ENCODE measurements at places on chromosomes 7 and 10.

DNA sequence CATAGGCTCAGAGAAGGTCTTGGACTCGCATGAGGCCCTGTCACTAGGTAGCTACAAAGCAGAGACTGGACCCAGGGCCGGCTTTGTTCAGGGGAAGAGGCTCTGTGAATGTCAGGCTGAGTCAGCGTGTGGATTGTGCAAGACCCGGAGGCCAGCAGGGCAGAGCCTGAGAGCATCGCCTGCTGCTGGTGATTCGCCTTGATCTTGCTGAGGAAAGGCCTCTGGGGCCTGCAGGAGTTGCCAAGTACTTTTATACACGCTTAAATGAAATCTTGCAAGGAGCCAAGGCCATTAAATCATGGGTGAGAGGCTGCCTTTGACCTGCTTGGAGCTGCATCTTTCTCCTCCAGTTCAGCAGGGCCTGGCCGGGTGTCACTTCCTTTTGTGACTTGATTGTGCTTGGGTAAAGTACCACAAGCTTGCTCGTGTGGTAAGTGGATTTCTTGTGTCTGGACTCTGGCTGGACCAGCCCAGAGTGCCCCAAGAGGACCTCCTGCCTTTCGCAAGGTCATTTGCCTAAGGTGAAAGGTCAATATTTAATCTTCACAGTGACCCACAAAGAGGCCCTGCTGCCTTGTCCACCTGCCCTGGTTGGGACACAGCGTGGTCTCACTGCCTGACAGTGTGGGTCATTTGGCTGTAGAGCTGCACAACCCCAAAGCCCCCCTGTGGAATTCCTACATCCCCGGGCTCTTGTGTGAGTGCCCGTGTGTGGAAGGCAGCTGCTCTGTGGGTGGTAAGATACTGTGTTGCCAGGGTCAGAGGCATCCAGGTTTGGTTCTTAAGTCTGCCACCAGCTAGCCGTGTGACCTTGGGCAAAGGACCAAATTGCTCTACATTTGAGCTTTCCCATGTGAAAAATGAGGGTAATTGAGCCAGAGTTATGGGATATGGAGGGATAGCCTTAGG lies 38.6 kb upstream of the SH2D4B start:
- DNase-seq: peak; percentile 94

GRCh38 chr10:100489396-100489795 lies 26.6 kb downstream of the WNT8B start:
- DNase-seq: no peak

DNA sequence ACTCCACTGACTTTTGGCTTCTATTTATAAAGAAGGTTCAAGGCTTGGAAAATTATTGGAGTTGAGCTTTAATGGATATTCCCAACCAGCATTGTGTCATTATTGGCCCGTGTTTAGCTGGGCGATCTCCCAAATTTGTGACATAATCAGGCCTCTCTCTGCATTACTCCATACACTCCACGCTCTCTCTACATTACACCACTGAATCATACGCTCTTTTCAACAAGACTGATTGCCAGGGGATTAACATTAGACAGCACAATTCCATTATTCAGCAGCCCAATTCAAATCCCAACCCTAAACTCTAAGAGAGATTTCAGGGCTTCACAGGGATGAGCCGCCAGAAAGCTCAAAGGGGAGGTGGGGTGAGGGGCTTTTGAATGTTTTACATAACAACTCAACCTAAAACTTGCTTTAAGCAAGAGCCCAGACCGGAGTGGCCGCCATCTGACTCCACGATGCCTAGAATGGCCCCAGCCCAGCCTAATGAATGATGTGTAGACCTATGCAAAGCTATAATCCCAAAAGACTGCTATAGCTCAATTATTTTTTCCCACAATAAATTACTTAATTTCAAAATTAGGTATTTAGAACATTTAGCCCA lies 61.8 kb downstream of the FGFR2 start:
- DNase-seq: no peak

GRCh38 chr10:25049966-25050365 lies 33.6 kb downstream of the THNSL1 start:
- DNase-seq: no peak

DNA sequence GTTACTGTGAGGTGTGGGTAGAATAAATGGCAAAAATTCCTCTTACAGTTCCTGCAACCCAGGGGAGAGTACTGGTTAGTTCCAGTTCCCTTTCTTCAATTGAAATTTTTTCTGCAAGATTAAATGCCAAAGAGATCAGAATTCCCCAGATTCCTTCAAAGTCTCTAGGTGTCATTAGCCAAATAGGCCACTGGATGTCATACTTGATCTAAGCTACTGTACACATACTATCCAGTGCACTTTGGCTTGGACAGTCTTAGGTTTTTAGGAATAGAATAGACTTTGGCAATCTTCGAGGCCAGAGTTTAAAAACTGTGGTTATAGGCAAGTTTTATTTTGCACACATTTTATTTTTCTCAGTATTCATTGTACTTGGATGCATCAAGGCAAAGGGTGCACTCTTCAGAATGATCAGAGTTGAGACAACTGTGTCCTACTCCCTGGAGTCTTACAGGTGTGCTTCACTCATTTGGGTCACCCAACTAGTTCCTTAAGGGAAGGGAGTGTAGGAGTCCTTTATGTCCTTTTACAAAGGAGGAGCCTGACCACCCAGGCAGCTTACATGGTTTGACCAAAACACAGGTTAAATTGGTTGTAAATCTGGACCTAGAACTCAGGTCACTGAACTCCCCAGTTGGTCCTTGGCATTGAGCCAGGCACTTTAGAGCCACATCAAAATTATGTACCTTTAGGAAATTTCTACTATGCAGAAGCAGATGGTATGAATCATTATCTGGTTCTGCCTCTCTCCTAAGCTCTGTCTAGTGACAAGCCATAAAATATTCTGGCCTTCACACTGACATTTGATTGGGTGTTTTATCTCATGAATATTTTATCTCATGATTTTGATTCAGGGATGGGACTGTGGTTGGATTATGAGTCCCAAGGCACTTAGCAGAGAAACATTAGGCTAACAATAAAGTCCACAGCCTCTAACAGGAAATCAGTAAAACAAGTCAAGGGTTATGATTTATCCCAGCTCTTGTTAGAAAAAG lies 49.5 kb downstream of the ASAH2B start:
- peak; percentile 35 for DNase-seq

- DNase-seq: peak; percentile 55
Measured at GRCh38 chr10:22986771-22987542, 59.1 kb downstream of the ARMC3 start.

DNA sequence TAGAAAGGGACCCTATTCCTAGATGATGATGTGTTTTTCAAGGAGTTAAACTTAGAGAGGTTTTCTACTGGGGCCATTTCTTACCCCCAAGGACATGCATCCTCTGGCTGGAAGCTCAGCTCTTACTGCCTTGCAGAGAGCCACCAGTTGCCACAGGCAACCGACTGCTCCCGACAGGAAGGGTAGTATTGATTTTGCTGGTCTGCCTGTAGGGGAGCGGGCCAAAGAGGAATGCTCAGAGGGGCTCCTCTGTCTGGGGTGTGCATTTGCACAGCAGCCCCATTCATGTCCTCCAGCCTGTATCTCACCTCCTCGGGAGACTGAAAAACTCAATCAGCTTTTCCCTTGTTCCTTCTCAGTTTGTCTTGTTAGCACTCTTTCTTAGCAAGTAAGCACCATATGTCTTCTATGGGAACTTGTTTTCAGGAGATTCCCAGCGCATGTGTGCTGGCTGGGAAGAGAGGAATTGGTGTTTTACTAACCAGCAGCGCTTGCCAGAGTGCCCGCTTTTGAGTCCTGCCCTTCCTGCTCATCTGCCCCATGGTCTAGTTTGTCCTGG lies 739.0 kb upstream of the GALNT17 start:
- DNase-seq: no peak

- no peak for DNase-seq
Measured at GRCh38 chr7:151249732-151250072, 1.2 kb upstream of the SMARCD3 start.

DNA sequence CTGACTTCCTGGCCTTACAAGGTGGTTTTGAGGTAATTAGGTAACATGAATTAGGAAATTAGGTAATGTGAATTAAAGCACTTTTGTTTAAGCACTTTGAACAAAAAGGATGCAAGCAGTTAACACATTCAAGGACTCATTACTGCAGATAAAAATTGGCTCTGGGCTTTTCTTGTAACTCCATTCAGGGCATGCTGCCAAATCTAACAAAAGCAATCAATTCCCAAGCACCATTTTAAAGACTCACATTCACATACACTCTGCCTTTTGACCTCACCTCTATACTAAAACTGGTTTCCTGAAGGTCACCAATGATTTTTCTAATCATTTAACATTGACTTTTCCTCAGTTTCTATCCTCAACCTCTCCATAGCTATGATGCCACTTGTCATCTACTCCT lies 251.2 kb upstream of the RHOBTB1 start:
- DNase-seq: no peak

DNA sequence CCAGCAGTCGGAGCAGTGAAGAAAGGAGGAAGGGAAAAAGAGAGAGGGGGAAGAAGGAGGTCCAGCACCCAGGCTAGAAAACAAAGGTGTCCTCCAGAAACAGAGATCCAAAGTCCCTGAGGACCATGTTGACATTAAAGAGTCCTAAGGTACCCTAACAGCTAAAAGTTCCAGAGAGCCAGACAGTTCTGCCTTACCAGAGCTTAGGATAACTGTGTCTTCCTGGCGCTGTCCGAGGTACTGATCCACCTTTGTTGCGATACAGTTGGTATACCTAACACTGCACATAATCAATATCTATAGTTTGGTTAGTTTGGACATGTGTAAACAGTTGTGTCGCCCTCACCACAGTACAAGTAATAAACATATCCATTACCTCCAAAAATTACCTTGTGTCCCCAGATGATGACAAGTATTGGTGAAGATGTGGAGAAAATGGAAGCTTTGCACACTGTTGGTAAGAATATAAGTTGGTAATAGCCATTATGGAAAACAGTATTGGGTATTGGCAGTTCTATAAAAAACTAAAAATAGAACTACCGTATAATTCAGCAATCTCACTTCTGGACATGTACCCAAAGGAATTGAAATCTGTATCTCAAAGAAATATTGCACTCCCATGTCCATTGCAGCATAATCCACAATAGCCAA lies 59.8 kb downstream of the GRID1 start:
- DNase-seq: no peak

- DNase-seq: no peak
Measured at GRCh38 chr7:5689716-5690115, 91.7 kb downstream of the RNF216 start.

DNA sequence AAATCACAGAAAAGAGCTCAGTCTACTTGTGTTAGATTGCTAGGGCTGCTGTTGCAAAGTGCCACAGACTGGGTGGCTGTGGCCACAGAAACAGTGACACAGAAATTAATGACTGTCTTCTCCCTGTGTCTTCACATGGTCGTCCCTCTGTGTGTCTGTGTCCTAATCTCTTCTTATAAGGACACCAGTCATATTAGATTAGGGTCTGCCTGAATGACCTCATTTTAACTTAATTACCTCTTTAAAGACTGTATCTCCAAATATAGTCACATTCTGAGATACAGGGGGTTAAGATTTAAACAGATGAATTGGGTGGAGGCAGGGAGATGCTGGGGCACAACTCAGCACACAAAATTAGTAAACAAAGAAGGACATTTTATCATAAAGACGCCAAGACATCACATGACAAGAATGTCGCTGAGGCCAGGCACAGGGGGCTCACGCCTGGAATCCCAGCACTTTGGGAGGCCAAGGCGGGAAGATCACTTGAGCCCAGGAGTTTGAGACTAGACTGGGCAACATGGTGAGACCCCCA lies 23.3 kb upstream of the PARD3 start:
- no peak for DNase-seq

GRCh38 chr7:36545291-36545690 lies 155.6 kb downstream of the ANLN start:
- DNase-seq: no peak

DNA sequence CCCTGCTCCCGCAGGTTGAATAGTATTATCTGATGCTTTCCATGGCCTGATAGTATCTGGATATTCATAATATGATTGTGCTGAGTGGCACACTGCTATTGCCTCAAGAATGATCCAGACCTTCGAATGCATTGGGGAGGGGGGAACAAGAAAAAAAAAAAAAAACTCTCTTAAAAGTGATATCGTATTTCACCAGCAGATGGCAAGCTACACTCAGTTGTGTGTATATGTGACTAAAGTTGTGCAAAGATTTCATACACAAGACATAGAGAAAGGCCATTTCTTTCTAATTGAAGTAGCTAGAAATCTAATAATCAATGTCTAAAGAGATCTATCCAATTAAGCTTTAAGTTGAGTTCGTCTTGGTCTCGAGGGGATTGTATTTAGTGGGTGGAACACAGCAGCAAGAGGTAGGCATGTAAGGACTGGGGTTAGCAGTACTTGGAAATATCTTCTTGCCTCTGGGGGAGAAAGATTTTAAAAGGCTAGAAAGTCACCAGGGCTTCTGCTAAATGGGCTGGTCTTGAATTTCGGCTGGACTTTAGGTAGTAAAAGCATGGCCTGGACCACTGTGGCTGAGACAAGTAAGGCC lies 15.3 kb downstream of the SFRP4 start:
- DNase-seq: peak; percentile 52

DNA sequence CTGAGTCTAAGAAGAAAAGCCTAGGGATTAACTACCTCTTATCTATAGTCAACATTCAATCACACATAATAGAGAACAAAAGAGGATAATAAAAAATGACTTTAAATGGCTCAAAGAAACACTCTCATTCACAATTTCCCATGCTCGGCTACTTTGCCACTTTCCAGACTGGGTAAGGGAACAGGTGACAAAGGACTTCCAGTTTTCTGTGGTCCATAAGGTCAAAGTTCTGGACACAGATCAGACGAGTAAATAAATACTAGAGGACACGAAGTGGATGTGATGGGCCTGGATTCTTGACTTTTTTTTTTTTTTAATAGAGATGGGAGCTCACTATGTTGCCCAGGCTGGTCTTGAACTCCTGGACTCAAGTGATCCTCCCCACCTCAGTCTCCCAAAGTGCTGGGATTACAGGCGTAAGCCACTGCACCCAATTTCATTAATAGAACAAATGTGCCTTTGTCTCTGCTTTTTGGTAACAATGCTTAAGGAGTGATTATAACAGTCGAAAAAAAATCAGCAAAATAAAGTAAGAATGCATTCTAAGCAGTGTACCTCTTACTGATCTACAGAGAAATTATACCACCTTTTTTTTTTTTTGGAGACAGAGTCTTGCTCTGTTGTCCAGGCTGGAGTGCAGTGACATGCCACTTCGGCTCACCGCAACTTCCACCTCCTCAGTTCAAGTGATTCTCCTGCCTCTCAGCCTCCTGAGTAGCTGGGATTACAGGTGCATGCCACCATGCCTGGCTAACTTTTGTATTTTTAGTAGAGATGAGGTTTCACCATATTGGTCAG lies 70.6 kb downstream of the WAPL start:
- no peak for DNase-seq

GRCh38 chr10:6607182-6607581 lies 27.1 kb upstream of the PRKCQ start:
- DNase-seq: no peak

- DNase-seq: no peak
Measured at GRCh38 chr7:138195151-138195571, 118.9 kb downstream of the AKR1D1 start.

GRCh38 chr7:12695965-12696364 lies 8.5 kb downstream of the ARL4A start:
- no peak for DNase-seq

- DNase-seq: no peak
Measured at GRCh38 chr7:2124604-2125345, 108.0 kb downstream of the MAD1L1 start.

Data from RCC 7860 (cell line).